ENCODE measurements at places on chromosomes 3 and 15.

DNA sequence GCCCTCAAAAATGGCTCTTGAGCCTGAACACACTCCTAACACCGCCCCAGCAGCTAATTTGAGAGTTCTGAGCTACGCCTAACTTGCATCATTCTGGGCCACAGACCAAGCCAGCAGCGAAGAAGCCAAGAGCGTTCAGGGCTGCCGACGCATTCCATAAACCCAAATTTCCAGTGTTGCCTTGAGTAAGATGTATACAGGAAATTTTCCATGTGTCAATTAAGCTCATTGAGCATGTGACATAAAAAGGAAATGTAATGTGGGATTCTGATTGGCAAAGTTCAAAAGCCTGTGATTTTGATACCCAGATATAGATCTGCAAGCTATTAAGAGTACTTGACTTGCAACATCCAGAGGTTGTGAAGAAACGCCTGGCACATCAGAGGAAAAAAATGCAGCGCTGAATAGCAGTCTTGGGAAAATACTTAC is 148.6 kb upstream of the NR2F2 start:
- no peak for DNase-seq

- DNase-seq = no peak
Observed at GRCh38 chr3:194565597-194566190, 67.5 kb downstream of the TMEM44 start.

DNA sequence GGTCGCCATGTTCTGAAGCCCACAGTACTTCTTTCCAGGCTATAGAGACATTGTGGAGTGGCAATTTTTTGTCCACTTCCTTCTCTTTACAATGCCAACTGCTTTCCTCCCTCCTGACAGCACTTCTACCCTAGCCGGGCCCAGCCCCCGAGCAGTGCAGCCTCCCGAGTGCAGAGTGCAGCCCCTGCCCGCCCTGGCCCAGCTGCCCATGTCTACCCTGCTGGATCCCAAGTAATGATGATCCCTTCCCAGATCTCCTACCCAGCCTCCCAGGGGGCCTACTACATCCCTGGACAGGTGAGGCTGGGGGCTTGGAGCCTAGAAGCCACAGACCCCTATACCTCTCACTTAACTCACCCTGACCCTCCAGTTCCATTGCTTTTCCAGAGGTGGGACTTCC is 2.8 kb downstream of the EIF4G1 start:
- no peak for DNase-seq

DNA sequence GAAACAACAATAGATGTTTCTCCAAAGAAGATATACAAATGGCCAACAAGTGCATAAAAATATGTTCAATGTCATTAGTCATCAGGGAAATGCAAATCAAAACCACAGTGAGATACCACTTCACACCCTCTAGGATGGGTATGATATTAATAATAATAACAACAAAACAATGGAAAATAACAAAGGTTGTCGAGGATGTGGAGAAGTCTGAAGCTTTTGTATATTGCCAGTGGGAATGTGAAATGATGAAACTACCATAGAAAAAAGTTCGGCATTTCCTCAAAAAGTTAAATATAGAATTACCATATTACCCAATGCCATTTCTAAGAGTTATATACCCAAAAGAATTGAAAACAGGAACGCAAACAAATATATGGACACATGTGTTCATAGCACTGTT is 10.8 kb downstream of the BHLHE40 start:
- DNase-seq = no peak
